ENCODE measurements at places on chromosomes 6 and 20.

- DNase-seq = no peak
These were observed 147.7 kb downstream of the SH3BGRL2 start for GRCh38 chr6:79778816-79779215.

DNA sequence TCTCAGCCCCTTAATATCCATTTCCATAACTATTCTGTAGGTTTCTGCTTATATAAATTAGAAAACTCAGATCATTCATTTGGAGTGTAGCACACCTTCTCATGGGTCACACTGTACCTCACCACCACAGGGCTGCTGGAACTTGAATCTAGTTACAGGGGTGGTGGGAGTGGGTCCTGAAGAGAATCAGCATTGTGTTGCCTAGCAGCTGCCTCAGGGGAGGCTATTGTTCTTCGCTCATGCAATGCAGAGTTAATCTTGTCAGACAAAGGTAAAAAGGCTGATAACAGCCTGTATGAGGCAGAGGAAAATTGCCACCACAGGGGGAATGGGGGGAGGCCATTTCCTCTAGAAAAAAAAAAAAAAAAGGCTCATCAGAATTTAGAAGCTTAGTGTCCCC, 496.0 kb upstream of the ADGRB3 start:
- DNase-seq = no peak

GRCh38 chr6:3962291-3963280, 113.4 kb downstream of the FAM50B start:
- no peak for DNase-seq

DNA sequence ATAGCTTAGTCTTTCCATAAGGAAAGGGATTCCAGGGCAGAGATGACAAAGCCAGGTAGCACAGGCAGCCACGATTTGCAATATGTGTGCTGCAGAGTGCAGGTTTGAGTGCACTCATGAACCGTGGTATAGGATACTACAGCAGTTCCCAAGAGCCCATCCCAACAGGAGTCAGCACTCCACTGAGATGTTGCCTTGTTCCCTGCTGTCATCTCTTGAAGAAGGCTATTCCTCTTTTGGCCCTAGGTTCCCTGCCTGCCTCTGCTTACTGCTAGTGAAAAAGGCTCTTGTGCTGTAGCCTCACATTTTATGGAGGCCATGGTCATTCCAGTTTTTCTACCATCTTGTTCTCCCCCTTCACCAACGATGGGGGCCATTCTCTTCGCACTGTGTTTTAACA, 40.2 kb downstream of the RALY start:
- no peak for DNase-seq

GRCh38 chr6:163897669-163898068, 483.2 kb downstream of the QKI start:
- DNase-seq = no peak

All from stimulated activated CD4-positive, alpha-beta T cell treated with anti-CD3 and anti-CD28 coated beads, Interleukin-1b, Interleukin-23, amount 100 ng/mL, for 24 hours (primary cell).